ENCODE measurements at places on chromosomes 7 and 10.

GRCh38 chr10:114624951-114625780 lies 32.9 kb downstream of the ABLIM1 start:
- DNase-seq = no peak

GRCh38 chr7:27156508-27156898 lies at the start of gene HOXA7:
Gene HOXA7, minus strand, starts transcription at chr7:27156675. Its CDS starts 130 bp downstream, at chr7:27156545.
- no peak for DNase-seq

GRCh38 chr7:137671920-137672319 lies 174.9 kb downstream of the DGKI start:
- no peak for DNase-seq

DNA sequence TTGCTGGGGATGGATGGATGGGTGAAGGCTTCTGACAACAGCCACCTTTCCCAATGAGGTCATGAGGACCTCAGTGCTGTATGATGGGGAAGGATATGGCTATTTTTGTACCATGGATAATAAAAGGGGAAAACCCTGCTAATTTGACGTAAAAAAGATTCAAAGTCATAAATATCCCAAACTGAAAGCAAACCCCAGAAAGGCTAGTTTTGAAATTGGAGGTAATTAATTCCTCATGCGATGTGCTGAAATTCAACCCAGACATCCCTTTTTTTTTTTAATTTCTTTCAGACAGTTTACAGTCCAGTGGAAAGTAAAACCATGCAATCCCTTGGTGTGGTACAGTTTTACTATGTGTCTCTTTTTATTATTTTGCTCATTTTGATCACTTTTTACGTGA lies 254.5 kb upstream of the BMPER start:
- DNase-seq = no peak

DNA sequence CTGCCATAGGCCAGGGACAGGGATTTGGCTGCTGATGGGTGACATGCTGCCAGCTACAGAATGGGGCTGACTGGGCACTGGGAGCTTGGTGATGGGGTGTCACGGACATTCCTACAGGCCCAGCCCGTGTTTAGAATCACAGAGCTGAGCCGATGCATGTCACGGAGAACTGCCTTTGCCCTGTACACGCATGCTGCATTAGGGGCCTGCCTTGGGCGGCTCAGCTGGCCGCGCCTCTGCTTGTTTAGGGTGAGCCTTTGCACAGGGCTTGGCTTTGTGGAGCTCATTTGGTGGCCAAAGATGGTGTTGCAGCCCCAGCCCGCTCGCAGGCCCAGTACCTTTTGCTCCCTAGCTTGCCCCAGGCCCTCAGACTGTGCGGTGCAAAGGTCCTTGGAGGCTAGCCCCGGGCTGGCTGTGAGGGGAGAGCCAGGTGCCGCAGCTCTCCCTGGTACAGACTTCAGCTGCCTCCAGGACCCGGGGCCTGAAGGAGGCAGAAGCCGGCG lies 108.4 kb upstream of the BTBD16 start:
- DNase-seq = no peak

DNA sequence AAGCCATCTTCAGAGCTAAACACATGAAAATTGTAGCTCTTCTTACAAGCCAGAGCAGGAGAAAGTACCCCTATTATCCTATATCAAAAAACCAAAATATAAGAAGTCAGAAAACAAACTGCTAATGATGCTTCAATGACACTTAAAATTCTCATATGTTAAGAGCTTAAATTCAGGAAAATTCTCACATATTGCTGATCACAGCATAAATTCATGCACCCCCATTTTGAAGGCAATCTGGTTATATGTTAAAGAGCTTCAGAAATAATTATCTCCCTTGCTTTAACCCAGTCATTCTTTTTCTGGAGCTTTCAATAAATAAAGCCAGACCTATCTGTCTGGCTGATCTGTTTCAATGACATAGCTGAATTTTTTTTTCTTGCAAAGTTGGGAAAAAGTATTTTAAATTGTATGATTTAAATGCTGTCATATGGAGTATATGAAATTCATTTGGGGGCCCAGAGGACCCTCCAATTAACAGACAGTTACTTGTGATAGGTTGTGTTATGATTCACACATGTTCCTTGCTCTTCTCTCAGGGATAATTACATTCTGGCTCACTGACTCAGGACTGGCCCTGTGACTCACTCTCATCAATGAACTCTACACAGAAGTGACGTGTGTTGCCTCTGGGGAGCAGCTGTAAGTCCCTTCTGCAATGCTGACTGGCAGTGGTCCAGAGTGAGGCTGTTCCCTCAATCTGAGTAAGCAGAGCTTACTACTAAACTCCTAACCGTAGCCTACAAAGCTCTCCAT lies 85.2 kb downstream of the HGF start:
- no peak for DNase-seq

DNA sequence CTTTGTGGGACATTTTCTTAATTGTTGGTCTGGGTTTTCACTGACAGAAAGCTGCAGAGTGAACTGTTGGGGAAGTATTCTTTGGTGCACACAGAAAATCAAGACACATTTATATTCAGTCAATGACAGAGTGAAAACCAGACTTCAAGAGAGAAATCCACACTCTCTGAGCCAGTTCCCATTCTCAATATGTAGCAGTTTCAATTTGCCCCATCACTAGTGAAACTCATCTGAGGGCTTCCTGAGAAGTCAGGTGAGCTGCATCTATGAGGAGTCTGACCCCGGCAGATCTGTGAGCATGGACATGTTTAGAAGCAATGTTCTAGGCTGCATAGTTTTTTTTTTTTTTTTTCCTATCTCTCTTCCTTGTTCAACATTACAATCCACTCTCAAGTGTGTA lies 163.7 kb upstream of the AHR start:
- no peak for DNase-seq

GRCh38 chr10:102396317-102396650 lies 779 bp downstream of the NFKB2 start:
- no peak for DNase-seq

DNA sequence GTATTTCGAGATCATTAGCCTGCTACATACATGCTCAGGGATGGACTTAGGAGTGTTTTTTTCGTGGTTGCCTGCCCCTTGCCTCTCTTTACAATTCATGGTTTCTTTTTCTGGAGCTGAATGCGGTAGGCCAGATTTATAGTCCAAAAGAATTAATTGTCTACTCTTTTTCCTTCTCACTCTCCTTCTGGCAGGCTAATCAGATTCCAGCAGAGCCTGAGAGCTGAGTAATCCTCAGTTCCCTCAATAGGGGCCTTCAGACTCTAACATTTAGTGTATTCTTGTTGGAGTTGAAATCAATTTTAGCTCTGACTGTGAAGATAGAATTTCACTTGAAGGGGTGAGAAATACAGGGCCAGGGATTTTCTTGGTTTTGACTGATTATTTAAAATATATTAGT lies 16.4 kb downstream of the SORCS3 start:
- no peak for DNase-seq

DNA sequence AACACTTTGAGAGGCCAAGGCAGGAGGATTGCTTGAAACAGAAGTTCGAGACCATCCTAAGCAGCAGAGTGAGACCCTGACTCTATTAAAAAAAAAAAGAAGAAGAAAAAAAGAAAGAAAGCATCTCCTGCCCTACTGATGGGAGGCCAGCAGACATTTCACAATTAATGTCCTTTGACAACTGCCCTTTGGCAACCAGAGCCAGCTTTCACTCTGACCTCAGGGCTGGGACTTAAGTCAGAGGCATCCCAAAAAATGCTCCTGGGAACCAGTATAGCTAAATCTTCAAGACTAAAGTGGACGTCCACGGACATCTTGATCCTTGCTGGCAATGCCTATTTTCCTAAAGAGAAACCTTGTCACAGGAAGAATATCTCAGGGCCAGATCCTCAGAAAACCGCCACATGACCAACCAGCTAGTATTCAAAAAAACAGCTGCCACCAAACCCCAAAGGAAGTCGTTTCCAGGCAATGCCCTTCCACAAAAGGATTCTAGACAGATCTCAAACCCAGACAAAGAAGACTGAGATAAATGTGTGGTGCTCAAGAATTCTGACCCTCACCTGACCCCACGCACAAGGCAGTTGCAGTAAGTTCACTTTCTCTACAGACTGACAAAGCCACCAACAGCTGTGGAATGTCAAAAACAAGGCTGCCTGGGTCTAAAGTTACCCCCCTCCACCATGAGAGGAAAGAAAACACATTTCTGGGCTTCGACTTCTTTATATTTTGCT lies 18.4 kb downstream of the GFRA1 start:
- DNase-seq = no peak

DNA sequence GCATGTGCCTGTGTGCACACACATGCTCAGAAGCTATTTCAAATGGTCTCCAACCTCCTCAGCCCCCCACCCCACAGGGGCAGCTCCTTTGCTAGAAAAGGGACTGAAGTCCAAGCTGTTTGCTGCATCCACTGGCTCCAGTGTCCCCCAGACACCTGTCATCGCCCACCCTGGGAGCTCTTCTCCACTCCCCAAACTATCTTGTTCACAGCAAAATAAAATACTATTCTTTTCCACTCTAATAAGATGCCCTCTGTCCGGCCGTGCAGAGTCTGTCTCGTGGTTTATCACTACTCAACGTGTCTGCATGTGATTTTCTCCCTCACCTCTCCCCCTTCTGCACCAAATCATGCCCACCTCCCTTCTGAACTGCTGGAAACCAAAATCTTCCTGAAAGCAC lies 25.6 kb downstream of the HIPK2 start:
- DNase-seq = no peak

- no peak for DNase-seq
Measured at GRCh38 chr10:43172645-43173044, 34.4 kb downstream of the CSGALNACT2 start.

- DNase-seq = no peak
Measured at GRCh38 chr7:139108266-139109187, 993 bp downstream of the ZC3HAV1 start.

- no peak for DNase-seq
Measured at GRCh38 chr10:15252396-15252795, 83.9 kb upstream of the NMT2 start.

DNA sequence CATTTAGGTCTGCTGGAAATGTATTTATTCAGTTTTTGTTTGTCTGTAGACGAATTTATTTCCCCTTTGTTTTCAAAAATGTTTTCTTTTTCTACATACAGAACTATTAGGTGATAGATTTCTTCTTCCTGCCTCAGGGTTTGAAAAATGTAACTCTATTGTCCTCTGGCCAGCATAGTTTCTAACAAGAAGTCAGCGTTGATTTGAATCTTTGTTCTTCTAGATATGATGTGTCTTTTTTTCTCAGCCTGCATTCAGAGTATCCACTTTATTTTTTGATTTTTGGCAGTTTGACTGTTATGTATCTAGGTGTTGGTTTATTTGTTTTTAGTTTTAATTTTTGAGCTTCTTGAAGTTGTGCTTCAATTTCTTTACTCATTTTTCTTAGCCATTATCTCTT lies 7.5 kb upstream of the OR2F1 start:
- no peak for DNase-seq

DNA sequence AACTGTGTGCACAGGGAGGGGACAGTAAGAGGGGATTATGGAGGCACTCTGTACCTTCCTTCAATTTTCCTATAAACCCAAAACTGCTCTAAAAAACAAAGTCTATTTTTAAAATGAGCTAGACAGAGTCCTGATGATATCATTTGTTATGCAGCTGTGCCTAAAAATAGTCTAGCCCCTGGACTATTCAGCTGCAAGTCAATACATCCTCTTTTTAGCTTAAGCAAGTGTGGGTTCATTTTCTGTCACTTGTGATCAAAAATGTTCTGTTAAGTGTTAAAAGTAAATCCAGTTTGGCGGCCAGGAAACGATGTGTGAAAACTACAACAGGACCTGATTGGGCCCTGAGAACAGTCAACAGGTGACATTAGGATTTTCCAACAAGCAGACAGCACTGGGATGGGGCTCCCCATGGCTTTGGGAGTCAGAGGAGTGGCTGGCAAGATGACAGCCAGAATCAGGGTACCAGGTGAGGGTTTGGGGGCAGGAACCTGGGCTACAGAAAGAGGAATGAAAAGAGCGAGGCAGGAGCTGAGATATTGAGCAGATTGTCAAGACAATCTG lies 33.9 kb downstream of the FAM107B start:
- no peak for DNase-seq

- no peak for DNase-seq
Measured at GRCh38 chr10:17488848-17489247, 34.5 kb upstream of the ST8SIA6 start.

DNA sequence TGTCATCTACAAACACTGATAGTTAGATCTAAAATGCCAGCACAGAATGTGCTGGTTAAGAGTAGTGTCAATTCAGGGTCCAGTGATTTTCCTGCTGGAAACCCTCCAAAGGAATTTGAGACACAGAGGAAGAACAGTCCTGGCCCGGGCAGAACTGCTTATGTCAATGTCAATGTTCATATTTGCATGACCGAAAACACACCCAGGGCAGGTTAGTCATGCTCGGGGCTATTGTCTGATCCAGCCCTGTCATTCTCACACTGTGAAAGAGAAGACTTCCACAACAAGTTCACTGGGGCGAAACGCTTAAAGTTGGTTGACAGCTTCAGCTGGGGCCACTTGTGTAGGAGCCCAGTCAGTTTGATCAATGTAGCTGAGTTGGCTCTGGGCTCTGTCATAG lies 139.3 kb downstream of the C1GALT1 start:
- no peak for DNase-seq

DNA sequence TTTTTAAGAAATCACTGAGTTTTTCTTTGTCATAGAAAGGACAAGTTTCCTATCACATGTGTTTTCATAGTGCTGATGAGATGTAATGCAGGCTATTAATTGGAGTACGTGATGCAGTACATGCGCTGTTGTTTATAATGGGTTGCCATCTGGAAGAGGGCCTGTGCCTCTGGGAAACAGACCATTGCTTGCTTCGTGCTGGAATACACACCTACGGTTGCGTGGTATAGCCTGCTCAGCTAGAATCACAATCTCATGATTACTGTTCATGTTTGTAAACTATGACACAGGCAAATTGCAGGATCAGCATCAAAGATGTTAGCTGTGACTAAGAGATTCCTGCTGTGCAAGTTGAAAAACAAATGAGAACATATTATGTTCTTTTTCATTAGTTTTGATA lies 107.2 kb upstream of the STEAP1B start:
- no peak for DNase-seq

GRCh38 chr10:132269266-132270230 lies 38.2 kb downstream of the STK32C start:
- no peak for DNase-seq

GRCh38 chr10:8401531-8401930 lies 347.0 kb downstream of the GATA3 start:
- DNase-seq = no peak

- DNase-seq = no peak
Measured at GRCh38 chr7:95531605-95532219, 46.0 kb downstream of the ASB4 start.

DNA sequence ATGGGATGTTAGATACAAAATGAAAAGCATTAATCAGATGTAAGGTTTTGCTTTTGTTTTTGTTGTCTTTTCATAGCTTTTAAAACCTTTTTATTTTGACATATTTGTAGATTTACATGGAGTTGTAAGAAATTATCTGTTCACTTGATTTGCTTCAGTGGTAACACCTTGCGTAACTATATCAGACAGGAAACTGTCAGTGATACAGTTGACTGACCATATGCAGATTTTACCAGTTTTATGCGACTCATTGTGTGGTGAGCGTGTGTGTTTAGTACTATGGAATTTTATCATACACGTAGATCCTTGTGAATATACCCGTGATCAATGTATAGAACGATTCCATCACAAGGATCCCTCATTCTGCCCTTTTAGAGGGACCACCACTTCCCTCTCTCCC lies 701.4 kb downstream of the SUGCT start:
- no peak for DNase-seq
